ENCODE measurements at places on chromosomes 7 and 10.

DNA sequence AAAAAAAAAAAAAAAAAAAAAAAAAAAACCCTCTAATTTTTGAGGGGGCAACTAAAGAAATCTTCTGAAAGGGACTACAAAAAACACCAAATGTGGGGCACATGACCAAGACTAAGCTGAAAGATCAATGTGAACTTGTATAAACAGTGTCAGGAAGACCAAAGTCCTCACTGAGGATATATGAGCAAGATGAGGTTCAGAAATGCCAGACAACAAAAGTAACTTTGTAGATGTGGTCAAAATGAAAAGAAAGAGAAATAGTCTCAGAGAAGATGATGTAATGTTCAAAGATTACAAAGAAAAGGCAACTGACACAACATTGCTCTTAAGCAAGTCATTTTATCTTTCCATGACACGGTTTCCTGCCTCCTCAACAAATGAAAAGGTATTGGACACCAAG, 48.7 kb upstream of the PTPRZ1 start:
- no peak for DNase-seq

DNA sequence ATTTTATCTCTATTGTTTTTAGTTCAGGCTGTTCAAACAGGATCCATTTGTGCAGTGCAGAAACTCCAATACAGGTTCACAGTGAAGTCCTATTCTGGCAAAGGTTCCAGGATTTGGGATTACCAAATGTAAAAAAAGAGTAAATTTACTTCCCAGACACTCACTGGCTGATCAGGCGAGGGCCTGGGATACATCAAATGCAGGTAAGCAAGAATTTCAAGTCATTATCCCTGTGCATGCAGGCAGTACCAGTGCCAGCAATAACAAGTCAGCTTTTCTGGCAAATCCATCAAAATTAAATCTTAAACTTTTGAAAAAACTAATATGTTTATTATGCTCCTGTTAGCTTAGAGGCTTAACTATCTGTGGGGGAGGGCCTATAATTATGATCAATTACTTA, 6.3 kb downstream of the CDK6 start:
- no peak for DNase-seq

GRCh38 chr7:124349443-124349842, 316.6 kb upstream of the TMEM229A start:
- DNase-seq = no peak

DNA sequence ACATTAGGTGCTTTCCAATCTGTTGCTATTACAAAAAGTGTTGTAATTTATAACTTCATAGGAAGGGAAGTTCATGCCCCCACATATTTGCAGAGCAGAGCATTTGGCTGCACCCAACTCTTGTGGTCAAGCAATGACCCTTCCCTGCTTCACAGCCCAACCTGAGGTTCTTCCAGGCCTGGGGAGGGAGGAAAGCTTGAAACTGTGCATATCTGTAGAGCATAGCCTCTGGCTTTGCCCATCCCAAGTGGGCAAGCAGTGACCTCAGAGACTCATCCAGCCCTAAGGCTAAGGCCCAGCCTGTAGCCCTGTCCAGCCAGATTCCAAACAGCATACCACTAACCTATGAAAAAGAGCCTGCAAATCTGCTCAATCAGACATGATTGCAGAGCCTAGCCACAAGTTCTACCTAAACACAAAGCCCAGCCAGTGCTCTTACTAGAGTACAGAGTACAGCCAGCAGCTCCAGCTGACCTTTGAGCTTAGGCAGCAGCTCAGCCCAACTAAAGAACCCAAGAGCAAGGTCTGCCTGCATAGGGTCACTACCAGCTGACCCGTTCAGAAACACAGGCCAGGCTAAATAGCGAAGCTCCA, 14.4 kb upstream of the GSTK1 start:
- no peak for DNase-seq

GRCh38 chr7:117982071-117983055, 109.1 kb upstream of the CTTNBP2 start:
- DNase-seq = no peak

Measured in HS-5 (cell line).